Astrocyte of the spinal cord (primary cell): ENCODE measurements at places on chromosomes 1 and 21.

DNA sequence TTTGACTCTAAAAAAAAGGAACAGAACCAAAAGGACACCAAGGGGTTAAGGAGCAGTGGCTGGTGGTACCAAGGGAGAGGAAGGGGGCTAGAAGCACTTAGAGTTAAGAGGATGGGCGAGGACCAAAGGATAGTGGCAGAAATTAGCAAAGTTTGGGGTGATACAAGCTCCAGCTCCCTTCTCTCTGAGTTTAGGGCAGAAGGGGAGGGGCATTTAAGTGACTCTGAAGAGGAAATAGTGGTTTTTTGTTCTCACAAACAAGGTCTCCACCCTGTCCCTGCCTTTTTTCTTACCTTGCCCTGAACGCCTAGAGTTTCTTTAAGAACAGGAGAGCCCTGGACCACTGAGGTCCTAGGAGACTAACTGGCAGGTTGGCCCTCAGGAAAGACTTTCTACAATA is 3.3 kb downstream of the CDC42SE1 start:
- DNase-seq = no peak

GRCh38 chr1:203271018-203271743 is 34.1 kb upstream of the BTG2 start:
- DNase-seq = peak; percentile 60

DNA sequence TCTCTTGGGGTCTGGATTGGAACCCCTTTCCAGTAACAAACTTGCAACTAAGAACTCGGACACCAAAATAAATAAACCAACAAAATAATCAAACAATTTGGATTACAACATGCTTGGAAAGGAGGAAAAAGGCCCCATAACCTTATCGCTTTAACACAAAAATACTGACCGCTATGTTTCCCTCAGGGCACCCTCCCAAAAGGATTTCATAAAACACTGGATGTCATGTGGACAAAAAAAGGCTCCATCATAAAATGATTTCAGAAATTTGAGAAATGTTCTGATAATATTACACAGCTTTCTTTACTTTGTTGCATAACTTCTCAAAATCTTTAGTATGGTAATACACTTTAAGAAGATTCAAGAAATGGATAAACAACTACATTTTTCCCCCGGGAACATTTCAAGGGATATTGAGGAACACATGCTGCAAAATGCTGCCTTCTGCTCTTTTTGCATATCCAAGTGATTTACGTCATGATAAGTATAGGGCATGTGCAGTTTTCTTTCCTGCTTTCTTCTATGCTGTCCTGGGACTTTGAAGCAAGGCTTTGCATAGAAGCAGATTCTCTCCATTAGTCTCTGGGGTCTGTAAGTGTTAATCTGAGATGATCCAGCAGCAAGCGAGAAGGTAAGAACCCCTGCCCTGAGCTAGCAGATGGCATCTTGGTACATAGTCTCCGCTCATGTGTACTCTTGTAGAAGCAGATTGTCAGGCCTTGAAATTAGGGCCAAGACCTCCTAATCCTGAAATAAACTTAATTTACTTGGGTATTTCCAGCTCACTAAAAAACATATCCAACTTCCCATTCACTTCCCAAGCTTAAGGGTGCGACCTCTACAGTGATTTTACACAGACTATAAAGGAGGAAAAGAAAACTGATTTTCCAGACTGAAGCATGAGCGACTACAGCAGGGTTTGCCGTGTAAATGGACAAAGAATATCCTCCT is 85.5 kb upstream of the KIAA0040 start:
- no peak for DNase-seq

DNA sequence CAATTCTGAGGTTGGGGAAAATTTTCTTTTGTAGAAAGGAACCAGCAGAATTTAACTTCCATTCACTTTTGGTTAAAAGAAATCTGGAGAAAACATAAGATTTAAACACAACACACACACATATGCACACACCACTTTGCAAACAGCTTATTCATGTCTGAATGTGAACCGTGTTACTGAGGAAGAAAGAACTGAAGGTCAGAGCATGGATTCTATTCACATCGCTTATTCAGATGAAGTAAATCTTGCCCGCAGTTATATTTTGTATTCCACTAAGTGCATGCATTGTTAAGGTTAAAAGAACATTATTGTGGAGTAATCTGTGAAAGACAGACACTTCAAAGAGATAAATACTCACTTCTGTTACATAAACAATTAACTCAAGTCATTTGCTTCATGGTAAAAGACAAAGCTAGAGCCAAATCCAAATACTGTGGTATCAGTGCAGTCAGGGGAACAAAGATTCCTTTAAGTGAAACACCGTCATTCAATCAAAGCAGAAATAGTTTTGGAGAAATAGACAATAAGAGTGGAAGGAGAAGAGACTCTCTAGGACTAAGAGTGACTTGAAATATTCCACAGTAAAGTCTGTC is 82.0 kb downstream of the LRRC53 start:
- no peak for DNase-seq

GRCh38 chr1:230105754-230106625 is 39.0 kb downstream of the GALNT2 start:
- peak; percentile 75 for DNase-seq

DNA sequence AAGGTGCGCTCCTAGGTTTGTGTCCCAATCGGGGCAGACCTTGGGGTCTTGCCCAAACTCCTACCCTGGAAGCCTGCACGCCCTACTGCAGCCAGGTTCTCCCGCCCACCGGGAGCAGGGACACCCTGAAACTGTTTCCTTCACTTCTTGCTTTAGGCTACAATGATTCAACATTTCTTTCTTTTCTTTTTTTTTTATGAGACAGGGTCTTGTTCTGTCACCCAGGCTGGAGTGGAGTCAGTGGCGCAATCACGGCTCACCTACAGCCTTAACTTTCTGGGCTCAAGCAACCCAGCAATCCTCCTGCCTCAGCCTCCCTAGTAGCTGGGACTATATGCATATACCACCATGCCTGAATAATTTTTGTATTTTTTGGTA is 75.8 kb downstream of the ITPKB start:
- no peak for DNase-seq

- DNase-seq = peak; percentile 65
These were observed 6.7 kb upstream of the RNASEL start for GRCh38 chr1:182595641-182596240.

- no peak for DNase-seq
These were observed 42.8 kb downstream of the UBASH3A start for GRCh38 chr21:42446531-42446930.

- no peak for DNase-seq
These were observed 1.0 kb downstream of the ENTREP3 start for GRCh38 chr1:155254228-155254713.

- no peak for DNase-seq
These were observed 24.4 kb upstream of the RGS5 start for GRCh38 chr1:163227126-163227525.

- DNase-seq = no peak
These were observed 10.0 kb downstream of the MKNK1 start for GRCh38 chr1:46594063-46594462.

DNA sequence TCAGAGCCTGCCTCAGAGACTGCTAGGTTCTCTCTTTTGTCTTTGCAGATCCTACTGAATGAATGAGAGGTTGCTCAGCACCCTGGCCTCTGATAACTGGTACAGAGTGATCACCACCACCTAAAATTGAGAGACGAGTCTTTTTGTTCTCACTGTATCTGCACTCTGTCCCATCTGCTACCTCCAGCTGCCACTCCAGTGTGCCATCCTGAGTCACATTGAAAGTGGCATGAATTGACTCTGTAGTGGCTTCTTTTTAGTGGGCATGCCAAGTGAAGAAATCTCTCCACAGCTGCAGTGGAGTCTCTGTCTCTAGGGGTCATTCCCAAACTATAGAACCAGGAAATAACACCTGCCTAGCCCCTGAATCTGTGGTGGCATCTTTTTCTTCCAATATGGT is 14.7 kb downstream of the CAMK1G start:
- no peak for DNase-seq

GRCh38 chr1:98870959-98871903 is 133.4 kb downstream of the PLPPR5 start:
- peak; percentile 3 for DNase-seq

DNA sequence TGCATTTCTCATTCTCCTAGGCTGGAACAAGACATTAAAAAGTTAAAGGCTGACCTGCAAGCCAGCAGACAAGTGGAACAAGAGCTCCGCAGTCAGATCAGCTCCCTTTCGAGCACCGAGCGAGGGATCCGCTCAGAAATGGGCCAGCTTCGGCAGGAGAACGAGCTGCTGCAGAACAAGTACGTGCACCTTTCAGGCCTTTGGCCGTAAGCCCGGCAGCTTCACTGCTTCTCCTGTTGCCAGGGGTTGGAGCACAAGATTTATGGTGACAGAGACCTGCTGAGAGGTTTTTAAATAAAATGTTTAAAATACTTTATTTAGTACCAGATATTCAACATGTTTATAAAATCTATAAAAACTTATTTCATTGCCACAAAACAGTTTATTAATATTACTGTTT is 53.4 kb downstream of the MACO1 start:
- DNase-seq = no peak

DNA sequence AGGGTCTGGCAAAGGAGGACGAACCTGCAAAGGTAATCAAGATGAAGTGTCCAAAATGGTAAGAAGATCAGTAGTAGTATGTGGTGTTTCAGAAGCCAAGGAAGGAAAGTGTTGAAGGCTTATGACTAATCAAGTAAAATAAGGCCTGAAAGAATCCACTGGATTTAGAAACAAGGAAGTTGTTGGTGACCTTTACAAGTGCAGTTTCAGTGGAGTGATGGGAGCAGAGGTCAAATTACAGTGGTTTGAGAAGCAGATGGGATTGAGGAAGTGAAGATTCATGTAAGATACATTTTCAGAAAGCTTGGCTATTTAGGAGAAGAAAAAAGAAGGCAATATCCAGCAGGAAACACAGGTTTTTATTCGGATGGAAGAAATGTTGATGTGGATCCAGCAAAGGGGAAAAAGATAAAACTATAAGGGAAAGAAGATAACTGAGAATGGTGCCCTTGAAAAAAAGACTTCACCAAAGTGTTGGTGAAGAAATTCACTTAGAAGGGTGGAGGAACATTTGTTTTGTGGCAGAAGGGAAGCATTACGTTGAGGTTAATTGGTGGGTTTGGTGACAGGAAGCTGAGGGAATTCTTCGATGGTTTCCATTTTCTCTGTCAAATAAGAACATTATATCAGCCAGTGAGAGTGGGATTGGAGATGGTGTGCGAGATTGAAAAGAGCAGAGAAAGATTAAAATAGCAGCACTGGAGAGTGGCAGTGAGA is 2.1 kb downstream of the ARMH1 start:
- peak; percentile 32 for DNase-seq

DNA sequence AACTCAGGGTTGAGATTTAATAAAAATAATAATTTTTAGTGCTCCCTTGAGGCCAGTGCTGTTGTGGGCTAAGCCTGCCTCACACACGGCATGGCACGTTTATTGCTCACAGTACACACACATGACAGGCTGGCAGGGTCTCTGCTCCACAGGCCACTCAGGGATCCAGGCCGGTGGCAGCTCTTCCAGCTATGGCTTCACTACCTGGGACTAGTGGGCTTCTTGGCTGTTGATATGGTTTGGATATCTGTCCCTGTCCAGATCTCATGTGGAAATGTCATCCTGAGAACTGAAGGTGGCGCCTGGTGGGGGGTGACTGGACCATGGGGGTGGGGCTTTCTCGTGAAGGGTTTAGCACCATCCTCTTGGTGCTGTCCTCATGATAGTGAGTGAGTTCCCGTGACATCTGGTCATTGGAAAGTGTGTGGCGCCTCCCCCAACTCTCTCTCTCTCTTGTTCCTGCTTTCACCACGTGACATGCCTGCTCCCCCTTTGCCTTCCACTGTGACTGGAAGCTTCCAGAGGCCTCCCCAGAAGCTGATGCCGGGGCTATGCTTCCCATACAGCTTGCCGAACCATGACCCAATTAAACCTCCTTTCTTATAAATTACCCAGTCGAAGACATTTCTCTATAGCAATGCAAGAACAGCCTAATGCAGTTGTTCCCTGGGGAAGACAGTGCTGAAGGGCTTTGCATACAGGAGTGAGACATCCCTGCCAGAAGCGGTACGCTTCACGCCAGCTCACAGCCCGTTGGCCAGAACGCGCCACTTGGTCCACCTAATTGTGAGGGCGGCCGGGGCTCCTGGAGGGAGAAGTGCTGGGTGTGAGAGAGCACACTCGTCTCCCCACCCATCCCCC is 226.9 kb upstream of the C1orf174 start:
- DNase-seq = no peak

GRCh38 chr21:31284797-31285397 is 59.2 kb downstream of the TIAM1 start:
- DNase-seq = peak; percentile 45

DNA sequence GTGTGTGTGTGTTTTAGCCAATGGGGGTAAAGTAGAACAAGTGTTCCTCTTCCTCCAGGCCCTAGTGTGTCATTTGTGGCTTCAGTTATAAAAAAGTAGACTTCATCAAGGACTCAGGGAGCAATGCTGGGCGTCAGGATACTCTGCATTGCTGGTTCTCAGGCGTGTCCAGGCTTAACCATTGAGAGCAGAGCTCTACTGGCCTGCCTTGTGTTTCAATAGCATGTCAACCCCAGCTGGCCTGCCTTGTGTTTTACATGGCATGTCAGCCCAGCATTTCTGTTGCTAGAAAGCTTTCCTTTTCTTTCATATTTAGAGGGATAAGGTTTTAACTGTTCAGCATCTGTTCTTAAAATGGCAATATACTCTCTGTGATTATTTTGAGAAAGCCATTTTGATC is 117.6 kb upstream of the TMPRSS15 start:
- DNase-seq = no peak
